Spinal cord (tissue), 10 donors: ENCODE measurements at places on chromosomes 5 and 9. TPM values are rescaled to one million over a fixed set of nuclear protein-coding genes. Genes with fewer than 3 reads are reported as not detected.

GRCh38 chr9:95595721-95596295 lies 79.0 kb upstream of the PTCH1 start:
- DNase-seq, result no peak

- no peak for DNase-seq
Measured at GRCh38 chr9:94199776-94200175, 59.3 kb upstream of the ZNF169 start.

- DNase-seq, result no peak
Measured at GRCh38 chr5:104265531-104266140, 703.0 kb upstream of the NUDT12 start.

- DNase-seq, result no peak
Measured at GRCh38 chr5:67669916-67670315, 473.3 kb upstream of the CD180 start.

GRCh38 chr9:9992936-9993335 lies 619.9 kb downstream of the PTPRD start:
- no peak for DNase-seq

Gene PCDHB4
- 3.2 TPM for total RNA-seq
